ENCODE measurements at places on chromosomes 1 and 21.

DNA sequence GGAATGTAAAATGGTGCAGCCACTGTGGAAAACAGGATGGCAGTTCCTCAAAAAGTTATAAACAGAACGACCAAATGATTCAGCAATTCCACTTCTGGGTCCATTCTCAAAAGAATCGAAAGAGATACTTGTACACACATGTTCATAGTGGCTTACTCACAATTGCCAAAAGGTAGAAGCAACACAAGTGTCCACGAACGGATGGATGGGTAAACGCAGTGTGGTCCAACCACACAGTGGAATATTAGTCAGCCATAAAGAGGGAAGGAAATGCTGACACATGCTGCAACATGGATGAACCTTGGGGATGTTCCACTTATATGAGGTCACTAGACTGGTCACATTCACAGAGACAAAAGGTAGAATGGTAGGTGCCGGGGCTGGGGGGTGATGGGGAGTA lies 5.3 kb downstream of the KRTAP10-1 start:
- no peak for DNase-seq

DNA sequence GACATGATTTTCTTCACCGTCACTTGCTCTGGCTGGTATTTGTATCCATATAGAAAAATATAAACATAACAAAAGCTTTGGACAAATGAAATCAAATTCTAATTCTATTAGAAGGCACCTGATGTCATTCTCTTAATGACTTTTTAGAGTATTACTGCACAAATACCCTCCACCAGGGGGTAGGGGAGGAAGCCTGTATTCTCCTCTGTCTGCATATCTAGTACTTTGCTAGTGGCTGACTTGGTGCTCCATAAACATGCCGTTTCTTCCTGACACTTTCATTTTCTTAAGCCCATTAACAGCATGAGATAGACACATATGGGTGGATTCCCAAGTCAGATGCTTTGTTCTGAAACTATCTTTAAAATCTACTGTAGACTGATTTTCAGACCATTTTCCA lies 20.6 kb upstream of the KCNJ15 start:
- DNase-seq, result no peak

DNA sequence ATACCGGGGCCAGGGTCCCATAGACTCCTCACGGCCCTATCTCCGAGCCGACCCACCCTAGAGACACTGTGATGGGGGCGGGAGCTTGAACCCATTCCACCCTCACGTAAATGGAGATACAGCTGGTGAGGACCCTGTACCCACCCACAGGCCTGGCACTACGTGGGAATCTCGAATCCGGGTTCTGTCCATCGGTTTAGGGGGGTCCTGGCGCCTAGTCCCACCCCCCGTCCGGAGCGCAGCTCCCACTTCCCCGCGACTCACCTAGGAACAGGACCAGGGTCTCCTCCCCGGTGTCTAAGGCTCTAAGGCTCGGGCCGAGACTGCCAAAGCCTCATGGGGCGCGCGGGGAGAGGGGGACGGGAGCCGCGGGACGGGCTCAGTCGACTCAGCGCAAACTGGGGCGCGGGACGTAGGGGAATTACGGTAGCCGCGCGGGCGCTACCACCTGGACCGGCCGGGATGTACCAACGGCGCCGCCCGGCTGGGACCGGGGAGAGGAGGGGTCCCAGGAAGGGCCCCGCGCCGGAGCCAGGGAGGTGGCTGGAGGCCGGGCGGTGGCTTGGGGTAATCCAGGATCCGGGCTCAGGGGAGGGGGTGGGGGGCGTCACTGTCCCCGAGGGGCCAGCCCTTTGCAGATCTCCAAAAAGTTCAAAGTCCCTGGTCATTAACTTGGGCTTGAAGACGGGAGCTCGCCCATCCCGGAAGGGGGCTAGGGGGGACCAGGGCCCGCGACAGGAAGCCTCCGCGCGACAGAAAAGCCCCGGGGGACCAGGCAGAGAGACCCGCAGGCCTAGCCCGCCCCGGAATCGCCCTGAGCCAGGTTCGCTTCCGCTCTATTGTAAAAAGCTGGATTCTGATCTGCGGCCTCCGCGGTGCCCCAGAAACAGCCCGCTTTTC lies 1.0 kb downstream of the PLEKHG5 start:
- DNase-seq, result no peak

GRCh38 chr1:183859831-183860230 lies 54.9 kb downstream of the RGL1 start:
- no peak for DNase-seq

GRCh38 chr1:243482141-243483022 lies 226.5 kb downstream of the SDCCAG8 start:
- DNase-seq, result no peak

GRCh38 chr21:46142582-46143473 lies 12.6 kb downstream of the FTCD start:
- no peak for DNase-seq

GRCh38 chr1:113999799-114000198 lies 20.5 kb downstream of the OLFML3 start:
- DNase-seq, result no peak

GRCh38 chr1:46131093-46131492 lies 1.3 kb downstream of the PIK3R3 start:
- DNase-seq, result no peak

- peak; percentile 56 for DNase-seq
Measured at GRCh38 chr1:209398313-209398991, 185.1 kb upstream of the CAMK1G start.

DNA sequence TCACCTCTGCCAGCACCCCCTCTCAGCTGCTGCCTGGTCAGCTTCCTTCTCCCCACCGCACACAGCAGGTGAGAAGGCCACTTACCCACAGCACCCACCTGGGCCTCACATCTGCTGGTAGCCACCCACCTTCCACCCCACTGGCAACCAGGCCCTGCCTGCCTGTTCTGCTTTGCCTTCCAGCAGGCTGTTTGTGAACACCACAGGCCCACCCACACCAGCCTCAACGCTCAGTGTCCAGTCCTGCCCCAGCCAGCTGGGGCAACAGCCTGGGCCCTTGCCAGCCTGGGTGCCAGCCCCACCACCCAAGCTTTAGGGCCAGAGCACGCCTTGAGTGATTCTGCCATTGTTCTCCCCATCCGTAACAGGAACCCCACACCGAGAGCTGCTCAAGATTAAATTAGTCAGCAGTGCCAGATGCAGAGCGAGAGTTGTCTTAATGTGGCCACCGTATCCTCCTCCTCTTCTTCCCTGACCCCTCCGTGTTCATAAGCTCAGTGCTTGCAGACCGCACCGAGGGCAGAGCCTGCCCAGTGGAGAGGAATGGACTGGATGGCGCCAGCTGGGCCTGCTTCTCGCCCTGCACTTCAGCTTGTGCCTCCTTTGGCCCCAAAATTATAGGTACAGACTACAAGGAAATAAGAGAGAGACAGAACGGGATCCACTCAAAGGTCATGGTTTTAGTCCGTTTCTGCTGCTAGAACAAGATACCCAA lies 120.3 kb upstream of the COL6A1 start:
- no peak for DNase-seq

DNA sequence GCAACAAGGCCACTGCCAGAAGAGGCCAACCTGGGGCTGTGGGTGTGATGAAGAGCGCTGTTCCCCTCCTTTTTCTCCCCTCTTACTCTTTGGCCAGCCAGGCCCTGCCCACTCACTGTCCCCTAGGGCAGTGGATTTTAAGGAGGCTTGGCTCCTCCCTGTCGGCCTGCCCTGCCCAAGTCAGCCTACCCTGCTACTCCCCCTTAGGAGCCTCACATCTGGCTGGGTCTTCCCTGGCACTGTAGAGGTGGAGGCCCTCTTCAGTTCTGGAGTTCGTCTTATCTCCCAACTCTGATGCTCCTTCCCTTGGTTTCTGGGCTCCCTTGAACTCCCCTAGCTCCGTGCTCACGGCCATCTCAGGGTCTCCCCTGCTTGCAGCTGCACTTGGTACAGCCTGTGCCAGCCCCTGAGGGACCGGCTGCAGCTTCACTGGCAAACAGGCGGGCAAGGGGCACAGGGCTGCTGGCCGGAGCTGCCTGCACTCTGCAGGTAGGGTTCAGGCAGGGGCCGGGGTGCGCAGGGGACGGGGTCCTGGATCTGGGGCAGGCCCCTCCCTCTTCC lies 4.0 kb downstream of the AMPD2 start:
- DNase-seq, result no peak

GRCh38 chr1:174519844-174520243 lies 72.1 kb downstream of the GPR52 start:
- DNase-seq, result no peak

- DNase-seq, result no peak
Measured at GRCh38 chr1:206953626-206954025, 7.4 kb upstream of the PIGR start.

GRCh38 chr1:181592255-181592859 lies 109.0 kb downstream of the CACNA1E start:
- DNase-seq, result no peak

- DNase-seq, result no peak
Measured at GRCh38 chr1:100835866-100836842, 58.5 kb downstream of the EXTL2 start.

DNA sequence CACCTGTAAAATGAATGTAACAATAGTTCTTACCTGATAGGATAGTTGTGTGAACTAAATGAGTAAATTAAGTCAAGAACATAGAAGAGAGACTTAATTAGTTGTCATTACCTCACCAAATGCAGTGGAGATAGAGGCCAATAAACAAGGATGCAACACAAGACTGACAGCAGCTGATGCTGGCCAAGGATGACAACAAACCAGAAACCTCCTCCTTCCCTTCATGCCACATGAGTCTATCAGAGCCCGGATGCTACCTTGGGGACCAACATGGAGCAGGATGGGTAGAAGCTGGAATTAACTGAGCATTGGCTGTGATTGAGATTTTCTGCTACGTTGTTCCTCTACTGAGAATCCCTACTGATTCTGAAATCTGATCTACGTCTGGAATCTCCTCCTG lies 30.3 kb upstream of the USP1 start:
- DNase-seq, result no peak

GRCh38 chr1:5297886-5298239 lies 643.5 kb downstream of the AJAP1 start:
- no peak for DNase-seq

- DNase-seq, result no peak
Measured at GRCh38 chr21:20997636-20998455, at the start of gene NCAM2. TSS of gene NCAM2 (plus strand) at chr21:20998409.

- no peak for DNase-seq
Measured at GRCh38 chr1:45393718-45394302, 53.6 kb upstream of the MUTYH start.

DNA sequence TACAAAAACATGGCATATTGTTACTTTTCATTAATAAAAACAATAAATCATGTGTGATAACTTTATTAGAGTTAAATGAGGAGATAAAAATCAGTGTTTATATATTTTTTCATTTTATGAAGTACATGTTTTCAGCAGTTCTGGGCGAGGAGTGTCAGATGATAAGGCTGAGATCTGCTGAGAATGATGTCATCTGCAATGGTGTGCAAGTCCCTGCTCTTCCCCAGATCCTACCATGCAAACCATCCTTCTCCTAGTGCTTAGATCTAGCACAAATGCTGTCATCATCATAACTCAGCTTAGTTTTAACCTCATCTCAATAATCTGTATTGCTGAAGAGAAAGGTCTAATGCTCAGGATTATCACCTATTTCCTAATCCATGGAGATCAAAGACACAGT lies 214.4 kb upstream of the DAB1 start:
- DNase-seq, result no peak

GRCh38 chr1:172906778-172907592 lies 143.8 kb downstream of the TNFSF18 start:
- no peak for DNase-seq

DNA sequence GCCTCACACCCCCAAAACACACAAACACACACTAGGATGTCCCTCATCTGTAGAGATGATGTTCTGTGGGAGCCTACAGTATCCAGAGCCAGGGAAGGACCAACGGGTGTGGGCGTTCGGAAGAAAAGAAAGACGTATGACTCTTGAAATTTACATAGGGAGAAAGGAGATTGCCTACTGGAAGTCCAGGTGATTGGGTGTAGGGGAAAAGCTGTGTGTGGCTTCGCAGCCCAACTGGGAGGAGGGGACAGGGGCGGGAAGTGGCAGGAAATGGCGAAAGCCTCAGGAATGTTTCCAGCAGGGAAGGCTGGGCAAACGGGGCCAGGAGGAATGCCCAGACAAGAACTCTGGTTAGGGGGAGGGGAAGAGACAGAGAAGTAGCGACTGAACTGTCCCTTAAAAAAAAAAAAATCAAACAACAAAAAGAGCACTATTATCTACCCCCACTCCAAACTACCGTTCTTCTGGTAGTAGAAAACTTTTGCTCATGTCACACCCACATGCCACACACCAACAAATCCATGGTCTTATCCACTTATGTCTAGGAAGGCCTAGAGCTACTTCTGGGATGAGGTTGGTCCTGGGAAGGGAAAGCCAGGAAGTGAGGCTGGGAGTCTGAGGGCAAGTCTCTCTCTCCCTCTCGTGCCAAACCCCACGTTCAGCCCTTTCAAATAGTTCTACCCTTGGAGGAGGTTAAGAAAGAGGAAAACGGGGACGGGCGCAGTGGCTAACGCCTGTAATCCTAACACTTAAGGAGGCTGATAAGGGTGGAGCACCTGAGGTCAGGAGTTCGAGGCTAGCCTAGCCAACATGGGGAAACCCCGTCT lies 1.8 kb upstream of the CKS1B start:
- DNase-seq, result peak; percentile 98

- no peak for DNase-seq
Measured at GRCh38 chr21:15192243-15192642, 127.4 kb upstream of the NRIP1 start.

DNA sequence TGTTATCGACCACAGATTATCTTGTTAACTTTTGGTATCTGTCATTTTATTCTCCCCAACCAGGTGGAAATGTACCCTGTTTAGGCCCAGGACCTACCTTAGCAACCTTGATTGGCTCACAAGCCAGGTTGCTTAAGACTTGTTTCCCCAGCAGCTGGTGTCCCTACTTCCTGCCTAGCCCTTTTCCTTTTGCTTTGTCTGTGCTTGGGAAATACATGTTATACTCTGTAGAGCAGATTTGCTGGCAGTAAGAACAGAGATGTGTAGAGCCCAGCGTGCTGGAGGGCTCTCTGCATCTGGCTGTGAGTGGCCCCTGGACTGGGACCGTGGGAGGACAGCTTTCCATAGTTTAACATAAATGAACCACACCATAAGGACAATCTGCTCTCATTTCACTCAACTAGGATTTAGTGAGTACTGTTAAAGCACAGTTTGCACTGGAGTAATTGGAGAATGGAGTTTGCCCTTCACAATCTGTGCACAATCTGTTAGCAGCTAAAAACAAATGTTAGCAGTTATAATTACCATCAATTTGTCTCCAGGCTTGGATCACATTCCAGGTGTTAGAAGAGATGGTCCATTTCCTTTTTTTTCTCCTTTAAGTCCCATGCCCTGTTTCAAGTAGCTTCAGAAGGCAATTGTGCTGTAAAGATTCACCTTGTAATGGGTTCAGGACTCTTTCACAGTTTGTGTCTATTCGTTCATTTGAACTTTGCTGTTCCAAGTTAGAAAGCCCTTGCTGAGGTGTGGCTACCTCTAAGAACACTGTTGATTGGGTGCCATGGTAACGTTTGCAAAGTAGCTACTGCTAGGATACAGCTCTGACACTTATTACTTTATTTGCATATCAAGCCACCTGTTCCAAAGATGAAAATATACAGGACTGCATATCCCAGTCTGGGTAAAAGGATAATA lies at the start of gene APOBEC4:
APOBEC4 (minus strand) TSS at position 770 of the 915 bp plus-strand sequence. CDS start 4,535 bp downstream, outside the sequence.
- no peak for DNase-seq

Data from iPS DF 19.7 (cell line).